ENCODE measurements at places on chromosomes 2 and 18.

GRCh38 chr18:50706199-50706598 is 113.6 kb downstream of the MRO start:
- DNase-seq, result no peak

DNA sequence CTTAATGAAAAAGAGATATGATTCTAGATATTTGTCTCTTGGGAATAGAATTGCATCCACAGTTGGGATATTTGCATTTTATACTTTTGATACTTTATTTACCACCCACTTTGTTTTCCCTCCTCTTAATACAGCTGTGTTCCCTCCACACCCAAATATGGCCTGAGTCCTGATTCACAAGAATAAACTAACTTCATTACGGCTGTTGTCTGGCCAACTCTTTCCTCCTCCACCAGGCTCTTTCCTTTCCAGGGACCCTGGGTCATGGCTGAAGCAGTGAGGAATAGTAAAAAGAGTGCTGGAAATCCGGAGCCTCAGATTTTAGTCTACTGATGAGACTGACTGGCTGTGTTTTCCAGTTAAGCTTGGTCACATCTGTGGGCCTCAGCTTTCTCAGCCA is 48.4 kb upstream of the STAM2 start:
- DNase-seq, result no peak

GRCh38 chr2:235138339-235138738 is 186.5 kb downstream of the SH3BP4 start:
- DNase-seq, result no peak

- DNase-seq, result peak; percentile 6
Measured at GRCh38 chr2:18976168-18976961, 382.1 kb downstream of the OSR1 start.

GRCh38 chr2:29632018-29632417 is 289.4 kb downstream of the ALK start:
- DNase-seq, result no peak

- DNase-seq, result no peak
Measured at GRCh38 chr2:190979906-190980629, 33.9 kb downstream of the STAT1 start.

DNA sequence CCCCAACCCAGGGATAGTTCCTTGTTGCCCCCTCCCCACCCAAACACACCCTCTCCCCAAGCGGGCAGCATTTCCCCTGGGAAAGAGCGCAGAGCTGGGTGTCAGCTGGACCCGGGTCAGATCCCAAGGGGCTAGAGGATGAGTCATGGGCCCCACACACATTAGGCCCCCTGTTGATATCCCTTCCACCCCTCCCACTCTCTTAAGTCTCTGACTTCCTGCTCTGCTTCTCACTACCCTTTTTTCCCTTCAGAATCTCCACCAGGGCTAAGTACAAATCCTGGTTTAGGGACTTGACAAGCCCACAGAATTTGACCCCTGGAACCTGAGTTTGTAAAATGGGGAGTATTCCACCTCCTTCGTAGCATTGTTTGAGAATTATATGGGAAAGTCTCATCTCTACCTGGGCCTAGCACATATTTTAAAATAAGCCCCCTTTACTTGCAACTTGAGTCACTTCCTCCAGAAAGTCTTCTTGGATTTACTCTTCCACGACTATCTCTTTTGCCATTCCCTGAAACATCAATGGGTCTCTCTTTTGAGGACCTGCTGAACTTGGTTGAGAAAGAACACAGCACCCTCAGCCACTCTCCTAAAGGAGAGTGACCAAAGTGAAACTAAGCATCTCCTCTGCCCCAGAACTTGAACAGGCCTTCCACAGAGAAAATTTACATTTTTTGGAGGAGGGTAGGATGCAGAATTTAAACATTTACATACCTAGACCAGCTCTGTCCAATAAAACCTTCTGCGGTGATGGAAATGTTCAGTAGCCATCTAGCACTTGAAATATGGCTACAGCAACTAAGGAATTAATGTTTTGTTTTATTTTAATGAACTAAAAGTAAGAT is 4.7 kb downstream of the RTKN start:
- no peak for DNase-seq

GRCh38 chr18:77993188-77993981 is 743.7 kb downstream of the GALR1 start:
- no peak for DNase-seq

- DNase-seq, result no peak
Measured at GRCh38 chr2:241750076-241750840, 15.8 kb downstream of the D2HGDH start.

DNA sequence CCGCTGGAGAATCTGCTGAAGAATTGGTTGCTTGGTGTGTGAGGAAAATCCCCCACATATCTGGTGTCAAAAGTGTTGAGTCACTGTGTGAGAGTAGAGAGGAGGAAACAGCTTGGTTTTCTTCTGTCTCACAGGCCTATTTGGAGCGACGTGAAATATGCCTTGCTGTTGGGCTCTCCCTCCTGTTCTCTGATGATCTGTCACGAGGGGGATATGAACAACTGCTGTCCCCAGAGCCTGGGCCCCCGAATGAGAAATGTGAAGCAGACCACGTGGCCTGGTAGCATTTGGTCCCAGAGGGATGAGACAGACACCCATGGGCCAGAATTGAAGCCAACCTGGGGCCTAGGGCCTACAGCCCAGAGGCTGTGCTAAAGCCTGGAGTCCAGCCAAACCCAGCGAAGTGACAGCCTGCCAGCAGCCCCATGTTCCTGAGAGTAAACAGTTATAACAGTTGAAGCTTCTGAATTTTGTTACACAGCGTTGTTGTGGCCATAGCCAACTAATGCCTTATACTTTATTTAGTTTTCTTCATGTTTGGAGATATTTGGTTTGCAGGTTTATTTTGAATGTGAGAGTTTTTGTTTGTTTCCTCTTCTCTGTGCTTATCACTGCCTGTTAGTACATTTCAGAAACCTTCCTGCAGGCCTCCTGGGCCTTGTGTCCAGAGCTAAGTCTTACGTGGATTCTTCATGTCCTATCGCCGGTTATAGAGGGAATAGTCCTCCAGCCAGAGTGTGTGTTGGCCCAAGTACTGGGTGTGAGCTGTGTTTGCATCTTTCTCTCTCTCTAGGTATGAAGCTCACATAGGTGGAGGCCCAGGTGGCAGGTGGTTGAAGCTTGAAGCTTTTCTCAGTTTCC is 18.7 kb upstream of the COLEC12 start:
- no peak for DNase-seq

DNA sequence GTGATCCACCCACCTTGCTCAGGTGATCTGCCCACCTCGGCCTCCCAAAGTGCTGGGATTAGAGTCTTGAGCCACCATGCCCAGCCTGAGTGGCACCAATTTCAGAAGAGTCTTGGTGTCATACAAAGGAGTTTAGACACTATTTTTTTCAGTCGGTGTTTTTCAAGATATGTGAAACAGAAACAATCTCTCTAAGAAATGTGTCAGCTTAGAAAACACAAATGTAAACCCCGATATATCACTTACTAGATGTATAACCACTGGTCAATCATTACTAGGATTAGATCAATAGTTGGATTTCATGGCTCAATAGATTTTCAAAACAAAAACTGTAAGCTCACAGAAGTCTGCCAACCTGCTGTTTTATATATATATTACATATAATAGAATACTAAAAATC is 67.2 kb upstream of the FRZB start:
- no peak for DNase-seq

DNA sequence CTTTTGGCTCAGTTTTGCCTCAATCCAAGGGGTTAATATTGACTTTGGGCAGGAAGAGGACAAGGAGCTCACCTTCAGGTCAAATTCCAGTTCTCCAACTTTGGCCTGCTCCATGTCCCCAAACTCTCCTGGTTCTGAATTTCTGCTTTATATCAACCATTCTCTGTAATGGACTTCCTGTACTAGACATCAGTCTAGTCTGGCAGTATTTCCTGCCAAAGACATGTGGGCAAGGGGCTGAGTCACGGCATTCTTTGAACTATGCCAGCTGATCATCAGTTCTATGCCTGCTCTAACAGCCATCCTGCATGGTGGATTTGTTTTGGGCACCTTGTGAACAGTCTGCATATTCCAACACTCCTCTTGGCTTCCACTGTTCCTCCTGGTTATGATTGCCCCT is 199.4 kb downstream of the ZEB2 start:
- peak; percentile 53 for DNase-seq

DNA sequence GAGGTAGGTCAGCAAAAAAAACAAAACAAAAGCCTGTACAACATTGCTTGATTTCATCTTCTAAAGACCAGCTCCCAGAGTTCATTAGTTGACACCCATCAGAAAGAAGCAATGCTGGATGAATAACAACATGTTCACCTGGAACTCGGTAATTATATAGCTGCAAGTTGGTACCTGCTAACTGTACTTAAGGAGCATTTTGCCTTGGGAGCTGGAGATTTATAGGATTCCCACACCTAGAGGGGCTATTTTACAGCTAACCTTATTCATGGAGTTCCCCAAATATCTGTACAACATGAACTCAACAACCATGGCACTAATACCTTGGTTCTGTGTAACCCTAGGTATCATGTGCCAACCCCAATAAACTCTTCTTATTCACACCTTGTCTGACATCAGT is 281.1 kb upstream of the NCKAP5 start:
- no peak for DNase-seq

DNA sequence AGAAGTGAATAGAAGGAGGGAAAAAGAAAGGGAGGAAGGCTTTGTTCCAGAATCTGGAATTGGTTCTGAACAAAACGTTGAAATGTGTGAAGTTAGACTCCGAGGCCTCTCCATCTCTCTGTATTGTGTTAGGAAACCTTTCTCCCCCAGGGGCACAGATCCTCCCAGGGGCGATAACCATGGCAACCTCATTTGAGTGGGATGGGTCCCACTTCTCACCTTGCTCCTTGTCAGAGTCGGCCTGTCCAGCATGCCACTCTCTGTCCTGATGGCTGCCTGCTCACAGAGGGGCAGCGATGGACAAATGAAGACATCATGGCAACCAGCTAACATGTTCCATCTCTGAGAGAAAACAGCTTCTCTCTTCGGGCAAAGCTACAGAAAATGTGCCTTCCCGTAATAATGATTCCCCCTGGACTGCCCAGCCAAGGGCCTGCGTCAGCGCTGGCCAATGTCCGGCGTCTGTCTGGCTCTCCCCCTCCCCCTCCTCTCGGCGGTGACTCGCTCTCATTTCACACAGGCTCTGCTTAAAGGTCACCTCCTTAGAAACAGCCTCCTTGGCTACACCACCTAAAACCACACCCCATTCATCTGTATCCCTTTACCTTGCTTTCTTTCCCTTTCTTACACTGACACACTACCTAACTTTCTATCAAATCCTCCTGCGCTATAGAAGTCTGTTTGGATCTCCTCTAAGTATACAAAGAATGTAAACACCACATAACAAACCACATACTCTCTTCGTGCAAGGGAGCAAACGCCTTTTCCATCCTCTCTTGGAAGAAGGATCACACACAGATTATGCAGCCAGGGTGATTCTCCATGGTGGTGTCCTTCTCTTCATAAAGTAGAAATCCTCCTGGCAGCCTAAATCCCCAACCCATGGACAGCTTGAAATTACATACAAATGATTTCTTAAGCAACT is 32.1 kb upstream of the TTC39C start:
- no peak for DNase-seq

DNA sequence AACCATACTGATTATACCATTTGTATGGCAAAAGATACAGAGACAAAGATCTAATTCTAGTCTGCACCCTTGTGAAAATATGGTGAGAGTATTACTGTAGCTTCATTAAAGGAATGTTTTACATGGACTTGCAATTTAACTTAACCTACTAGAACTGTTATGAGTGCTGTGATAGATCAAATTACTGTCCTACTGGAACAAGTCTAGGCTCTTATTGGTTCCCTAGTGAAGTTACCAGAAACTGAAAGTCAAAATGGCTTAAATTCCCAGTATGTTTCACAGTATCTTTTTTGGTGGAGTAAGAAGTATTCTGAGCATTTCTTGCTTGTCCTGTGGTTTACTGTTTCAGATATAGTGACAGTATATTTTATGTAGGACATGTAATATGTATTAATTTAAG is 3.8 kb upstream of the TBR1 start:
- DNase-seq, result no peak

GRCh38 chr2:115584507-115584906 is 1142.1 kb downstream of the DPP10 start:
- DNase-seq, result no peak

GRCh38 chr18:79944126-79944731 is 7.2 kb downstream of the SLC66A2 start:
- peak; percentile 77 for DNase-seq

DNA sequence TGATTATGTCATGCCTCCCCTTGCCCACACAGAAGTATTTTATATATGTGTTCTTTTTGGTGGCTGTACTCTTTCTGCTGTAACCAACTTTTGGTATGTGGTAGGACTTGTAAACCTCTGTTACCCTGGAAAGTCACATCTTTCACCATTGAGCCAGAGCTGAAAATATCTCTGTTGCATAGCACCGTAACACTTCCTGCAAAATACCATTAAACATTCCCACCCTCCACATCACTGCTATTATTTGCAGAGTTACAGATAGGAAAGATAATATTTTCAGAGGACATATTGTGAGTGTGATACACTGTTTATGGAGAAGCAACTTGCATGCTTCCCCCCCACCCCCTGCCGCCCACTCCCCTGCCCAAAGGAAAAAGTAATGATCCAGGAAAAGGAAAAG is 44.8 kb downstream of the CAB39 start:
- no peak for DNase-seq

DNA sequence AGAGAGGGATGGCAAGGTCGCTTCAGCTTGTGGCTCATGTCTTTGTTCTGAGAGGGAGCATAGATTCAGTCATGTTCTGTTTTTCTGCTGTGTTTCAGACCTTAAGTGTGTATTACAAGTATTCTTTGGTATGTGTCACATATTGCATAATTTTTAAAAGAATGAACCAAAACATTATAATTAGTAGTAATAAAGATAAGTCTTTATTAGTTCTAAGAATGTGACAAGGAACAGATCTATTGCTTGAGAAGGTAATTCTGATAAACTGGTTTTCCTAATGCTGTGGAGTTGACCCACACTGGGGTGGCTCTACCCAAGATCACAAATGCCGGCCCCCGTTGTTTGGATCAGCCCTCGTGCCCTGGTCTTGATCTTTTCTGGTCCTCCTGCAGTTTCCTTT is 124.3 kb upstream of the FOSL2 start:
- DNase-seq, result no peak

- no peak for DNase-seq
Measured at GRCh38 chr2:24147364-24147763, 24.1 kb downstream of the FAM228B start.

- no peak for DNase-seq
Measured at GRCh38 chr2:73175663-73176204, 26.6 kb upstream of the NOTO start.

All from Jurkat, Clone E6-1 (cell line).